H9 (cell line): ENCODE measurements at places on chromosomes 5 and 9. TPM values are rescaled to one million over a fixed set of nuclear protein-coding genes. Genes with fewer than 3 reads are reported as not detected.

DNA sequence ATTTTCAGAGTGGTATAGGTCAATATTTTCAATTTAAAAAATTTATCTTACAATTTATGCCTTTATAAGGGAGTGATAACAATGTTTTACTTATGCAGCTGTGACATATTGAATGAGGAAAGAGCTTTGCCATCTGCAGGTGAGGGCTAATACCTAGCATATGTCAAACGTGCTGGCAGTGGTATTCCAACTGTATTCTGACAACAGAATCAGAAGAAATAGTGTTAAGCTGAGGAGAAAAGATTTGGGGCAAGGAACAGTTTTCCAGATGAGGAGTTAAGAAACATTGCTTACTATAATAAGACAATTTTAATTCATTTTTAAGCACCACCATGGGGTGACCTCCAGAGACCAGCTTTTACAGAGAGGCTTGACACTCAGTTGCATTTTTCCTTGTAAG is 267.8 kb upstream of the ZNF608 start:
- H3K27ac ChIP-seq: no peak overlapping the region
- H3K27me3 ChIP-seq: no peaks in the 10 kb centered on the region
- no peaks in the 10 kb centered on the region for H3K36me3 ChIP-seq
- H3K4me3 ChIP-seq: no peak overlapping the region
- H3K4me1 ChIP-seq: no peaks in the 10 kb centered on the region; the same call in 1 of the 2 replicates
- no peak for DNase-seq

GRCh38 chr5:543755-544674 is 19.8 kb upstream of the SLC9A3 start:
- H3K36me3 ChIP-seq: no peaks in the 10 kb centered on the region
- H3K4me3 ChIP-seq: no peak overlapping the region
- no peak for DNase-seq
- H3K27me3 ChIP-seq: no peaks in the 10 kb centered on the region; the same call in 1 of the 2 replicates

GRCh38 chr9:137294091-137294680 is 7.9 kb downstream of the NRARP start:
- no peak overlapping the region for H3K27ac ChIP-seq
- peaks cover 3% of the 10 kb centered on the region; the same call in 1 of the 2 replicates for H3K4me1 ChIP-seq
- peaks cover 5% of the 10 kb centered on the region; the same call in 1 of the 2 replicates for H3K27me3 ChIP-seq

DNA sequence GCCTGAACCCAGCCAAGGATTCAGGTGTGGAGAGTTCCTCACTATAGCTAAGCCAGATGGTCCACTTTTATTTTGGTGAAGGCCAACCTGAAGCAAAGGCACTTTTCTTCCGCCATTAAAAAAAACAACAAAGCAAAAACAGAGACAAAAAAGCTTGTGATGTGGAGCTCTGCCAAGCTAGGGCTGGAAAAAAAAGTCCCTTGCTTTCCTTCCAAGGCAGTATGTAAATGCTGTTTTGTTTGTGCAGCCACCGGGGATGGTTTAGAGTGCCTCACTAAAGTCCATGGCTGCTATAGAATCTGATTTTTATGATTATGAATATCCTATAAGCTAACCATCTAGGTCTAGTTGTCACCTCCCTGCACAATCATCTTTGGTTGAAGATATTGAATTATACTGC is 14.9 kb downstream of the MEGF10 start:
- H3K4me1 ChIP-seq: peaks cover 9% of the 10 kb centered on the region
- peaks cover 18% of the 10 kb centered on the region for H3K36me3 ChIP-seq
- H3K4me3 ChIP-seq: no peak overlapping the region
- no peaks in the 10 kb centered on the region for H3K27me3 ChIP-seq
- H3K27ac ChIP-seq: no peak overlapping the region

DNA sequence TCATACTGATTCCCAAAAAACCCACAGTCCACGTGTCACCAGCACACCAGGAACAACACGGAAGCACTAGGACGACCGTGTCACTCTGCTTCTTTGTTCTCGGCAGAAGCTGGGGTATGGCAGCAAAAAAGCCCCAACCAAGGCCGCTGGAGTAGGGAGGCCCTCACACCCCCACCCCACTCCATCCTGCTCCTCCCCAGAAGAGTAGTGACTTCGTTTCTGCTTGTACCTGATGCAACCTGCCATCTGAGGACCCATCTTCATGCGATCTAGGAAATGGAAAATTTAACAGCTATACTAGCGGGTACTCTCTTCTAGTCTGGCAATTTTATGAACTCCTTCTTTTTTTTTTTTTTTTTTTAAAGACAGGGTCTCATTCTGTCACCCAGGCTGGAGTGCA is 3.7 kb downstream of the UBAC1 start:
- H3K27me3 ChIP-seq: no peaks in the 10 kb centered on the region
- H3K4me3 ChIP-seq: no peak overlapping the region
- peaks cover 8% of the 10 kb centered on the region; the same call in 2 of the 3 replicates for H3K36me3 ChIP-seq
- no peak overlapping the region for H3K27ac ChIP-seq
- no peaks in the 10 kb centered on the region; the same call in 1 of the 2 replicates for H3K4me1 ChIP-seq
- no peak for DNase-seq

DNA sequence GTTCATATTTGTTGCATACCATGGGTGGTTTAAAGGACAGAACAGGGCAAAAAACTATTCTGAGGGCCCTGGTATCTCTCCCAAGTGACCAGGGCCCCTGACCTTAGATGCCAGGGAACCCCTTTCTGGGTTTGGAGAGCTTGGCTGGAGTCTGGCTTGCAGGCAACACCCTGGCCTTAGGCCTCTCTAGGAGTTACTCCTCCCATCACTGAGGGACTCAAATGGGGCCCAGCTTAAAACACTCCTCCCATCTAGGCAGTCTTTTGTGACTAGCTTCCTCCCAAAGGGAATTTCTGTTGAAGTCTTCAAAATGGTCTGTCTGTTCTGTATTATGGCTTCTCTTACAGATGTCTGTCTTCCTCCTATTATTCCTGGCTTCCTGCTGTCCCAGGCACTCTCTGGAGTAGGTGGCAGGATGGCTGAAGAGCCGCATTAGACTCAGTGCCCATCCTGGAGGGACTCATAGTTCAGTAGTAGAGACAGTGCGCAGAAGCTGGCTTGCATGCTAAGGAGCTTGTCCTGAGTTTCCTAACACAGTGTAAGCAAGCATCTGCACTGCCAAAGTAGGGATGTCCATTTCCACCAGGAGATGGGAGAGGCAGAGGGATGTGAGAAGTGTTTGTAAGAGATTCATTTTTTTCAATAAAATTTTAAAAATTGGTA is 10.0 kb downstream of the COL15A1 start:
- no peak overlapping the region for H3K4me3 ChIP-seq
- H3K27me3 ChIP-seq: no peaks in the 10 kb centered on the region; the same call in 1 of the 2 replicates
- H3K36me3 ChIP-seq: peaks cover 4% of the 10 kb centered on the region
- DNase-seq: no peak
- no peaks in the 10 kb centered on the region for H3K4me1 ChIP-seq
- H3K27ac ChIP-seq: no peak overlapping the region

- H3K4me3 ChIP-seq: no peak overlapping the region
- DNase-seq: no peak
- H3K27me3 ChIP-seq: no peaks in the 10 kb centered on the region
- H3K4me1 ChIP-seq: no peaks in the 10 kb centered on the region
- peaks cover 2% of the 10 kb centered on the region; the same call in 2 of the 3 replicates for H3K36me3 ChIP-seq
Measured at GRCh38 chr9:123457583-123457982, 101.6 kb downstream of the CRB2 start.

DNA sequence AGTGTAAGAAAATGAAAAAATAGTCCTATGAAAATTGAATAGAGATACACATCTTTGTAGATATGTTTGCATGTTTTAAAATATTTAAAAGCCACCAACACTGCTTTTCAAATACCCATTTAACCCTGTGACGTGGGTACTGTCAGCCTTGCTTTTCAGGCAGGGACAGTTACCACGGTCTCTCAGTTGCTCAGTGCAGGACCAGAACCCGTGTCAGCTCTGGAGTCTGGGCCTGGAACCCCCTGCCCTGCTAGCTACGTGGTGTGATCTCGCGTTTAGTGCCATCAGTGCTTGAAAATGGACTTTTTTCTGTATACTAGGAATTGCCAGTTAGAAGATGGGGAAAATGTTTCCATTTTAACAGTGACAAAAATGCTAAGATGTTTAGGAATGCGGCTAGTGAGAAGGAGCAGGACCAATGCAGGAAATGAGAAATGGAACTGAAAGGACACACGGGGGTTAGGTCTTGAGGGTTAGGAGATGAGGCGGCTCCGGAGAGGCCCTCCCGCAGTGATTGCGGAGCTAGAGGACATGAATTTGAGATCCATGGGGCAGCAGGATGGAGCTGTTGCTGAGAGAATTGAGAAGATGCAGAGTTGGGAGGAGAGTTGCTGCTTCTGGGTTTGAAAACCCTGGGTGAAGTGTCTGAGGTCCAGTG is 13.7 kb downstream of the RNU6ATAC start:
- no peak overlapping the region for H3K27ac ChIP-seq
- DNase-seq: no peak
- no peaks in the 10 kb centered on the region for H3K27me3 ChIP-seq
- H3K36me3 ChIP-seq: peaks cover 83% of the 10 kb centered on the region

DNA sequence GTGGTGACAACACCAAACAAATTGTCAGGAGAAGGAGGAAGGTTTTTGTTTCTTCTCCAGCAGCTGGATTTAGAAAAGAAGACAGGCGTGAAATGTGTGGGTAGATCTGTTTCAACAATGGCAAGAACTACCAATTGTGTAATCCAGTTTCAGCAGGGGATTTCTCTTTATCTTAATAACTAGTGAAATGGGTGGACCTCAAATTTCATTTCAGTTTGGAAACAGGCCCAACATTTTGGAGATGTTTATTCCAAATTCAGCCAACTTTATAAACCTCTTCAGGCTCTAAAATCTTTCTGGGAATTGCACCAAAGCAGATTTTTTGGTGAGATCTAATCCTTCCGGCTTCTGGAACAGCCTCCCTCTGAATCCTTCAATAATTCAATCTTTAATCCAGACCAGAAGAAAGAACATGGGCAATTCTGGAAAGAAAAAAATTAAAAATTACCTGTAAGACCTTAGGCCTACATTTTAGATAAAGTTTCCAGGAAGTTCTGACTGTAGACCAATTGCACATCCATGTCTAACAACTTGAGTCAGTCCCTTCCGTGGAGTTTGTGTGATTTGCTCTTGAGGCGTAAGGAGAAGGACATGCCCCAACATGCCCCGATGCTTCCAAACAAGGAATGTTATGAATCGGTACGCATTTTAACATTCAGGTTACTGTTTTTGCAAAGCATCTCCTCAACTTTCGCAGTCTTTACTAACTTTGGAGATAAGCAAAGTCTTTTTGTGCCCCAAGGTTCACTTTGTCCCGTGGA is 423.6 kb downstream of the IRX1 start:
- H3K4me3 ChIP-seq: no peak overlapping the region
- DNase-seq: no peak
- H3K4me1 ChIP-seq: peaks cover 4% of the 10 kb centered on the region; the same call in 1 of the 2 replicates
- H3K27ac ChIP-seq: no peak overlapping the region
- H3K27me3 ChIP-seq: no peaks in the 10 kb centered on the region

NKD2 gene
- total RNA-seq: 7.3 and 7.7 TPM in 2 replicates

IL5 gene
- not detected in 2 replicates for total RNA-seq

PLCXD3 gene
- not detected in 2 replicates for total RNA-seq

TRAF1 gene
- total RNA-seq: 1.4 and 1.5 TPM in 2 replicates

MRPS30 gene
- 76.3 and 78.0 TPM in 2 replicates for total RNA-seq

PTGS1 gene
- total RNA-seq: 1.0 and 1.3 TPM in 2 replicates

WWC1 gene
- total RNA-seq: 28.2 and 30.7 TPM in 2 replicates
